ENCODE measurements at places on chromosomes 2 and 18.

DNA sequence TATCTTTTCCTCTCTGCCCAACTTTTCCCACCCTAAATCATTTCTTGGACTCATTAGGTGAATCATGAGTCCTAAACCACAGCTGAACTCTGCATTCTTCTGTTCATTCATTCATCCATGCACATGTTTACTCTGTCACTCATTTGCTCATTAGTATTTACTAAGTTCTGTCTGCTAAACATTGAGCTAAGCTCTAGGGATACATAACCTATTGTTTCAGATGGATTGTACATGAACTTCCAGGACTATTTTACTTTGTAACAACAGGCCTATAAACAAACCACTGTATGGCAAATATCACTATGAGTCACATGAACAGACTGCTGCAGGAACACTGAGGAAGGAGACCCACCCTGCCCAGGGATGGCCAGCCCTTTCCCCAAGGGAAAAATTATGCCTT is 14.6 kb upstream of the DYNC2LI1 start:
- no peaks in the 10 kb centered on the region for H3K36me3 ChIP-seq
- DNase-seq: no peak
- no peaks in the 10 kb centered on the region for H3K27me3 ChIP-seq
- no peak overlapping the region for H3K27ac ChIP-seq

GRCh38 chr2:186636800-186637496 is 47.1 kb downstream of the ITGAV start:
- no peak overlapping the region for H3K4me3 ChIP-seq
- no peak for DNase-seq
- H3K27me3 ChIP-seq: no peaks in the 10 kb centered on the region
- no peak overlapping the region for H3K27ac ChIP-seq
- peaks cover 21% of the 10 kb centered on the region for H3K4me1 ChIP-seq

DNA sequence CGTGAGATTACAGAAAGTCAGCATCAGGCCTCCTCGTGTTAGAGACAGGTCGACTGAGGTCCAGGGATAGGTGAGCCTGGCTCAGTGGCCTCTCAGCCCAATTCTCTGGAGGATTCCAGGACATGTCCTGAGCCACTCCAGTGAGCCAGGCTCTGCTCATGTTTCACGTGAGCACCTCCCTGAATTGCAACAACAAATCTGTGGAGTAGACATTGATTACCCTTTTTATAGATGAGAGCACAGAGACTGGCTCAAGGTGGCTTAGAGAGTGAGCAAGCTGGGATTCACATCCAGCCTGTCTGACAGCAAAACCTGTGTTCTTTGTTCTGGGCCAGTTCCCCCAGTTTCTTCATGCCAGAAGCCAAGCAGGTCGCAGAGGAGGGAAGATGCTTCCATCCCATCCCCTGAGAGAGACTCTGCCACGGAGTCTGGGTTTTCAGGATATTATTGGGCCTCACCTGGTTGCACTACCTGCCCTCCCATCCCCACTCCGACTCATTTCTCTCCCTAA is 46.4 kb downstream of the HS1BP3 start:
- H3K36me3 ChIP-seq: peaks cover 3% of the 10 kb centered on the region
- H3K4me1 ChIP-seq: no peaks in the 10 kb centered on the region
- no peak overlapping the region for H3K4me3 ChIP-seq

DNA sequence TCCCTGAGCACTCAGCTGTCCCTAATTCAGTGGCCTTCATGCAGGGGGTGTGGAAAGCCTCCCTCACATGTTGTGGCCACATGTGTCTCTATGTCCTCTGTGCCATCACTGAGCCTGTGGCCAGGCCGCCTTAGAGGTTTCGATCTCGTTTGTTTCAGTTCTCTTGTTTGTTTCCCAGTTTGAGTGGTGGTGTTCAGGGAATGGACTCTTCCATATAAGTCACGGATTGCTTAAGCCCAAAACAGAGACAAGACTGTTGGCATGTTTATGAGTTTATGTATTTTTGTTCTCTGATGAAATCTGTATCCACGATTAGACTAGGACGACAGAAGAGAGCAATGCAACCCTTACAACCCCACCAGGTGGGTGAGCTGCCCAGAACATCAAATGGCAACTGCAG is 134.5 kb downstream of the CCBE1 start:
- no peaks in the 10 kb centered on the region for H3K27me3 ChIP-seq
- no peak overlapping the region for H3K4me3 ChIP-seq
- no peak overlapping the region for H3K27ac ChIP-seq
- DNase-seq: no peak
- H3K4me1 ChIP-seq: no peaks in the 10 kb centered on the region

DNA sequence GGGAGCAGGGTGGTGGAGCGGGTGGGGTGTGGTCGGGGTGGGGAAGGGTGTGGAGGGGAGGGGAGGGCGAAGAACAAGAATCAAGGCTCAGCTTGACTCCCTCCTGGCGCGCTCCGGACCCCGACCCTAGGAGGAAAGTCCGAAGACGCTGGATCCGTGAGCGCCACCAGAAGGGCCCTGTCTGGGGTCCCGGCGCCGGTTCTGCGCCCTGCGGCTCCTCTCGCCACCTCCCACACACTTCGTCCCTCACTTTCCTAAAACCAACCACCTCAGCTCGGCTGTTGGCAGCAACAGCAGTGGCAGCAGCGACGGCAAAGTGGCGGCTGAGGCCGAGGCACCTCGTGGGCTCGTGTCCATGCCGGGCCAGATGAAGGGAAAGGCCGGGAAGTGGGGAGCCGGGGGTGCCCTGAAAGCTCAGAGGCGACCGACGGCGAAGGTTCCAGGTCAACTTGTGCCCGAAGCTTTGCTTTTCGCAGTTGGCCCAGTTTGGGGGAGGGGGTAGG is 2.1 kb downstream of the KLHL14 start:
- no peak overlapping the region for H3K27ac ChIP-seq
- no peaks in the 10 kb centered on the region for H3K36me3 ChIP-seq
- peaks cover 53% of the 10 kb centered on the region for H3K27me3 ChIP-seq
- H3K4me1 ChIP-seq: peaks cover 8% of the 10 kb centered on the region

- no peaks in the 10 kb centered on the region for H3K36me3 ChIP-seq
- H3K27me3 ChIP-seq: no peaks in the 10 kb centered on the region
- H3K4me1 ChIP-seq: peaks cover 32% of the 10 kb centered on the region
- H3K4me3 ChIP-seq: no peak overlapping the region
Observed at GRCh38 chr2:68837861-68838341, 33.3 kb downstream of the BMP10 start.

- H3K27me3 ChIP-seq: no peaks in the 10 kb centered on the region
- H3K27ac ChIP-seq: no peak overlapping the region
- H3K4me1 ChIP-seq: no peaks in the 10 kb centered on the region
- H3K4me3 ChIP-seq: no peak overlapping the region
- H3K36me3 ChIP-seq: no peaks in the 10 kb centered on the region
Observed at GRCh38 chr2:80429251-80429650, 124.7 kb upstream of the LRRTM1 start.

DNA sequence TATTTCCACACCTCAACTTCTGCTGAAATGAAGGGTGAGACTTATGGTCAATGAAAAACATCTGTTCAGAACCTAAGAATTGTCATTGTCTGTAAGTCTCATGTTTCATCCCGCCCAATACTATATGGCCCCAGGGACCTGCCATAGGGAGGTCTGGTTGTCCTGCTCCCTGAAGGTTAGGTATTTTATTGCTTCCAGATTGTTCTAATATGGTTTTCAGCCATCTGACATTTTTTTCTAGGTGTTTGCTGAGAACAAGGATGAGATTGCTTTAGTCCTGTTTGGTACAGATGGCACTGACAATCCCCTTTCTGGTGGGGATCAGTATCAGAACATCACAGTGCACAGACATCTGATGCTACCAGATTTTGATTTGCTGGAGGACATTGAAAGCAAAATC is 7.3 kb downstream of the XRCC5 start:
- H3K27ac ChIP-seq: peak overlapping the region; percentile 77
- H3K27me3 ChIP-seq: peaks cover 2% of the 10 kb centered on the region
- H3K4me3 ChIP-seq: peak overlapping the region; percentile 66
- H3K4me1 ChIP-seq: peaks cover 100% of the 10 kb centered on the region
- H3K36me3 ChIP-seq: peaks cover 91% of the 10 kb centered on the region
- no peak for DNase-seq

GRCh38 chr18:79046522-79046921 is 22.7 kb upstream of the ATP9B start:
- no peak overlapping the region for H3K27ac ChIP-seq
- no peaks in the 10 kb centered on the region for H3K36me3 ChIP-seq
- H3K27me3 ChIP-seq: peaks cover 5% of the 10 kb centered on the region
- no peaks in the 10 kb centered on the region for H3K4me1 ChIP-seq
- H3K4me3 ChIP-seq: no peak overlapping the region

DNA sequence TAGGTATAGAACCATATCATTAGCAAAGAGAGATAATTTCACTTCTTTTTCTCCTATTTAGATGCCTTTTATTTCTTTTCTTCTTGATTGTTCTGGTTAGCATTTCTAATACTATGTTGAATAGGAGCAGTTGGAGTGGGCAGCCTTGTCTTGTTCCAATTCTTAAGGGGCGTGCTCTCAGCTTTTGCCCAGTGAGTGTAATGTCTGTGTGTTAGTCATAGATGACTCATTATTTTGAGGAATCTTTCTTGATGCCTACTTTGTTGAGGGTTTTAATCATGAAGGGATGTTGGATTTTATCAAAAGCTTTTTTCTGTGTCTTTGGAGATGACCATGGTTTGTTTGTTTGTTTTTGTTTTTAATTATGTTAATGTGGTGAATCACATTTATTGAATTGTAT is 1453.1 kb upstream of the SLC39A10 start:
- H3K27ac ChIP-seq: no peak overlapping the region
- no peaks in the 10 kb centered on the region for H3K36me3 ChIP-seq
- no peaks in the 10 kb centered on the region for H3K27me3 ChIP-seq
- DNase-seq: no peak
- no peaks in the 10 kb centered on the region for H3K4me1 ChIP-seq
- no peak overlapping the region for H3K4me3 ChIP-seq

DNA sequence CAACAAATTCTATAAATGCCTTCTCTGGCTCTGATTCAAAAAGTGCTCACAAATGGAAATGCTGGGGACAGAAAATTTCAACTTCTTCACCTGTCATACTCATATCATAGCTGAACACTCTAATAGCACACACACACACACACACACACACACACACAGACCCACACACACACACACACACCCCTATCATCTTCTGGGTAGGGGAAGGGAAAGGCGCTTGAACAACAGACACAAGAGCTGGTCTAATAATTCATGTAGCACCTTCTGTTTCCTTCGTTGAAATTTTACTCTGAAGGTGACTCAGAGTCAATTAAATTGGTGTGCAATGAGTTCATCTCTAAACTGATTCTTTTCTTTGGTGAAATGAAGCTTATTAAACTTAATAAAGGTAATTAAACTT is 32.9 kb downstream of the CD28 start:
- H3K27me3 ChIP-seq: no peaks in the 10 kb centered on the region
- peak overlapping the region; percentile 99 for H3K27ac ChIP-seq
- peaks cover 97% of the 10 kb centered on the region for H3K4me1 ChIP-seq
- no peak for DNase-seq

DNA sequence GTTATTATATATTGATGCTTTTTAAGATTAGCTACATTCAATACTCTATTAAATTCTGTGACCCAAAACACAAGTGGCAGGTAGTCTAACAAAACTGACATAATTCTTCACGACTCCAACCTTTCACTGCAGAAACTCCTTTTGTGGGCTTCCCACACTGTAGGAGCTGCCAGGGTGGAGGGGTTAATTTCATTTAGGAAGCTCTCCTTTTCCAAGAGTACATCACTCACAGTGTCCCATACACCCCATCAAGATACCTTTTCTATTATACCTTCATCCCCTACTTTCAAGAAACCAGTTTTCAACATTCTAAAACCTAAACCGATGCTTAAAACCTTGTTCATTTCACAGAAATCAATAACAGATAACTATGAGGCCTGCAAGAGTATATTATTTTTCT is 825 bp downstream of the THUMPD2 start:
- H3K27ac ChIP-seq: peak overlapping the region; percentile 93
- DNase-seq: no peak
- peak overlapping the region; percentile 94 for H3K4me3 ChIP-seq

GRCh38 chr2:19744456-19745199 is 157.2 kb downstream of the TTC32 start:
- no peaks in the 10 kb centered on the region for H3K36me3 ChIP-seq
- H3K27me3 ChIP-seq: no peaks in the 10 kb centered on the region
- no peaks in the 10 kb centered on the region for H3K4me1 ChIP-seq
- H3K4me3 ChIP-seq: no peak overlapping the region
- DNase-seq: no peak

- no peaks in the 10 kb centered on the region for H3K27me3 ChIP-seq
- DNase-seq: peak; percentile 86
- peaks cover 43% of the 10 kb centered on the region for H3K36me3 ChIP-seq
- H3K4me3 ChIP-seq: peak overlapping the region; percentile 99
- peak overlapping the region; percentile 97 for H3K27ac ChIP-seq
- peaks cover 58% of the 10 kb centered on the region for H3K4me1 ChIP-seq
Observed at GRCh38 chr18:63317982-63318888, 1.3 kb downstream of the BCL2 start.

DNA sequence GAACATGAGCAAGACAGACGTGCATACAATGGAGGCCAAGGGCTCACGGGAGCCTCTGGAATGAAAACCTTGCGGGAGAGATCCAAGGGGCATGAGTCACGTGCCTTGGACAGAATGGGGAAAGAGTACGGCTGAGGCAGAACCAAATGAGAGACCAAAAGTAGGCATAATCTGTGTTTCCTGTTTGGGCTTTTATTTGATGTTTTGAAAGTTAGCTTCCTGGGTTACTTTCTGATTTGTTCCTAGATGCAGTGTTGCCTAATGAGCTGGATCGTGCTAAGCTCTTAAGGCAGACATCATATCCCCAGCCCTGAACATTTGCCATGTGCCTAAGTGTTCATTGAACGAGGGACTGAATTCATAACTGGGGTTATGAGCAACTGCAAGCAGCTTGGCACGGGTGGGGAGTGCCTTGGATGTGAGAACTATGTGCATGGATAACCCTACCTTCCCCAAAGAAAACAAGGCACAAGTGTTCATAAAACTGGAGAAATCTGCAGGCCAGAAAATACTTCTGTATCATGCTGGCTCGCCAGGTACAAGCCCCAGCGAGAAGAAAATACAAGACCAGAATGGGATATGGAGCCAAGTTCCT is 60.3 kb upstream of the RPL31 start:
- H3K36me3 ChIP-seq: no peaks in the 10 kb centered on the region
- peak overlapping the region; percentile 17 for H3K27ac ChIP-seq
- peaks cover 16% of the 10 kb centered on the region for H3K4me1 ChIP-seq
- no peak overlapping the region for H3K4me3 ChIP-seq
- no peak for DNase-seq

GRCh38 chr2:174597345-174598047 is at the start of gene WIPF1:
TSS of gene WIPF1 (minus strand) at chr2:174597804. CDS start at chr2:174585573, 12,231 bp downstream.
- DNase-seq: peak; percentile 44
- H3K27ac ChIP-seq: peak within 1 kb of the TSS; percentile 93
- H3K4me1 ChIP-seq: peaks cover 76% of the 10 kb centered on the region
- peak within 1 kb of the TSS; percentile 84 for H3K4me3 ChIP-seq

DNA sequence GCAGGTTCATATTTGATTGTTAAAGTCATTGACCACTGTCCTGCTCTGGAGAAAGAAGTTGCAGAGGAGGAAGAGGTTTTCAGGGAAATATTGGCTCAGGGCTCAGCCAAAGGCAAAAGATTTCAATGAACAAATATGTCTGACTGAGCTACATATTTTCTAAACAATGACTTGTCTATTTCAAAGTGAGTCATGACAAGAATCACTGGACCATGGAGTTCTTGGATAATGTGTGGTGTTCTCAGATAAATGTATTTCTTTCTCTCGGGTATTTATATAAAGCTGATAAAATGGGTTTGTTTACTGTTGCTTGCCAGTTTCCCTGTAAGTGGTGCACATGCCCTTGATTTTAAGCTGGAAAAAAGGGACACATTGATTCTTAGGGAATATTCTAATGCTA is 34.3 kb upstream of the RMP24 start:
- no peaks in the 10 kb centered on the region for H3K36me3 ChIP-seq
- no peak overlapping the region for H3K4me3 ChIP-seq
- peaks cover 4% of the 10 kb centered on the region for H3K27me3 ChIP-seq
- H3K4me1 ChIP-seq: no peaks in the 10 kb centered on the region
